ENCODE measurements at places on chromosomes 11 and 22. TPM values are rescaled to one million over a fixed set of nuclear protein-coding genes. Genes with fewer than 3 reads are reported as not detected.

DNA sequence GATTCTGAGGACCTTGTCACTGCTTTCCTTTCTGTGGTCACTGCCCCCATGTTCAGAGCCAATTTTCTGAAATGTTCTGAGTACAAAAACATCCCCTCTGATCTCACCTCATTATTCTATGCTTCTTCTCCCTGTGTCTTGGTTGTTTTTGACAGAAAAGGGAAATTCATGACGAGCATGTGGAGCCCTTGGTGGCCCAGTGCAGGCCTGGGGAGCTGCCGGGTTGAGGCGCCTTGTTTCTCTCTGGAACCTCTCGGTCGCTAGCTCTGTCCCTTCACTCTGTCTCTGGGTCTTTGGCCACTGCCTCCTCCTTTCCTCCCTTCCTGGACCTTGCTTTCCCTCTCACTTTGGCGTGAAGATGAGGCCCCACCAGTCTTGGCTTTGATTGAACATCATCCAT is 63.0 kb upstream of the THY1 start:
- DNase-seq = no peak

DNA sequence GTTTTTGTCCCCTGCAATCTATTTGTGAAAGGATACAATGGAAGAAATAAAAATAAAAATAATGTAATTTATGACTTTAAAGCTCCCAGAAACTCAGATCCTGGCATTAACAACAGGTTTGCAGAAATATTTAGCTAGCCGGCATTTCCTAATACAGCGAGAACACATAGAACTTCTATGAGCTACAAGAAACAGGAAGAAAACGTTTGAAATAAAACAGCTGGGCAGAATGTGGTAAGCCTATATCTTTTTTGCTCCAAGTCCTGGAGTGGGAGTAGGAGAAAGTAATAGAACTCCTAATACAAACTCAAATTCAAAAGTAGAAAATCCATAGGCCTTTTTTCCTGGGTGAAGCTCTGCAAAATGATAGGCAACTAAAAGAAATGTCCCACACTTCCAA is 29.6 kb upstream of the FIBIN start:
- no peak for DNase-seq

- no peak for DNase-seq
Observed at GRCh38 chr11:44319552-44320288, 9.8 kb upstream of the ALX4 start.

- DNase-seq = no peak
Observed at GRCh38 chr11:9066433-9066925, 24.9 kb downstream of the SCUBE2 start.

- no peak for DNase-seq
Observed at GRCh38 chr11:39102236-39102635, 2357.2 kb downstream of the LRRC4C start.

GRCh38 chr22:39624501-39624821 is 53.9 kb downstream of the CACNA1I start:
- DNase-seq = no peak

GRCh38 chr11:86241956-86242535 is 2.5 kb upstream of the EED start:
- no peak for DNase-seq

GRCh38 chr22:20606041-20606783 is 98.8 kb downstream of the MED15 start:
- DNase-seq = peak; percentile 80

DNA sequence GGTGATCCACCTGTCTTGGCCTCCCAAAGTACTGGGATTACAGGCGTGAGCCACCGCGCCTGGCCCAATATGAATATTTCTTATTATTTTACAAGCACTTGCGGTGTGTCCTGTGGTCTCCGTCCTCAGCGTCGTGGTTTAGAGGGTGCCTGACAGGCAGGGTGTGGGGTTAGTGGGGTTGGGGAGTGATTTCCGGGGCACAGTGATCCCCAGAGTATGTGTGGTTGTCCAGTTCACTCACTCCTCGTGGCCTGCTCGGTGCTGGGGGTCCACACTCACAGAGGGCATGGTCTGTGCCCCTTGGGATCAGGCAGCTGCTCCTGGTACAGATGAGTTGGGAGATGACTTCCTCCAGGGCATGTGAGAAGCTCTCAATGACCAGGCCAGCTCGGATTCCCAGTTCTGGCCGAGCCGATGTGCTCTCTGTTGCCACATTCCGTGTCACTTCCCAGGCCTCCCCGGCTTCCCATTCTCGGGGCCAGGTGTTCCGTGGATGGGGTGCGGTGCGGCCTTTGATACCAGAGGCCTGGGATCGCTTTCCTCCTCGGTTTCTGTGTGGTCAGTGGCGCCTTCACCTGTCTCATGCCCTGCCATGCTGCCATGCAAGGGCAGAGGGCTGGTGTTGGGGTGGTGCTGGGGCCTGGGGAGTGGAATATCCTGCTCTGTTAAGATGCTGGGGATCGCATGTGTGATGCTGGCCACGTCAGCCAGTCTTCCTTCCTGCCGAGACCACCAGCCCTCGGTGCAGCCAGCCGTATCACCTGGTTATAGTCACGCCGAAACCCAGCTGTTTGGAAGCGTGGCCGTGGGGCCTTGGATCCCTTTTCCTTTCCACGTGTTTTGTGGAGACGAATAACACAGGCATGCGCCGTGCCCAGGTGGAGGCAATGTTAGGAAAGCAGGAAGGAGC is 39.6 kb downstream of the PARVB start:
- DNase-seq = no peak

- DNase-seq = no peak
Observed at GRCh38 chr22:17077255-17077654, 7.5 kb upstream of the IL17RA start.

- no peak for DNase-seq
Observed at GRCh38 chr22:22404598-22405284, 103.8 kb downstream of the ZNF280B start.

DNA sequence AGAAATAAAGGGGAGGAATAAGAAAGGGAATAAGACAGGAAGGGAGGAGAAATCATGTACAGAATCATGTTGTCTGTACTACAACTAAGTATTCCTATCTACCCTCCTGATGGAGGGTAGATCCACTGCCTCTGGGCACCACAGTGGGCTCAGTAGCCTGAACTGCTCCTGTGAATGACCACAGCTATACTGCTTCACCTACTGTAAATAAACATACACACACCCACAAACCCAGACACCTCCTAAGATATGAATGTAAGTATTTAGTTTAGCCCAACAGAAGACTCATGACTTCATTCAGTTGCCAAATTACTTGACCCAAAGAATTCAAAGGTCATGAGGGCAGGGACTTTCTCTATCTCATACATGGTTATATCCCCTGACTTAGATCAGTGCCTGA is 177.3 kb upstream of the C11orf58 start:
- no peak for DNase-seq

GRCh38 chr22:18116634-18117033 is 6.0 kb downstream of the TUBA8 start:
- no peak for DNase-seq

GRCh38 chr11:23233075-23233474 is 372.8 kb upstream of the CCDC179 start:
- peak; percentile 64 for DNase-seq

DNA sequence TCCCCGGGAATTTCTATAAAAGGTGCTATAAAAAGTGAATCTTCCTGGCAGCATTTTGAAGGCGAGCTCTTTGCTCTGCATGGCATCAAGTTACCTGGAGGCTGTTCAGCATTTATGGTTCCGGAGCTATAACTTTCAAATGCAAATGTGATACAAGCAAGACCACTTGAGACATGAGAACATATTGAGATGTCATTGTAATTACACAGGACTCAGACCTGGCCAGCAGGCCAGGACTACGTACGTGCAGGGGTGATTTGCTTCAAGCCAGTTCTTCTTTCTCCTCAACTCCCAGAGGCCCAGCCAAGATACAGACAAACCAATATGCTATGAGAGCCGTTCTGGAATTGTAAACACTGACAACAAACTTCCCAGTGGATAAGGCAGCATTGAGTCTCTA is 227.4 kb upstream of the FAT3 start:
- DNase-seq = no peak

GRCh38 chr22:40628354-40629042 is 8.0 kb downstream of the MRTFA start:
- no peak for DNase-seq

DNA sequence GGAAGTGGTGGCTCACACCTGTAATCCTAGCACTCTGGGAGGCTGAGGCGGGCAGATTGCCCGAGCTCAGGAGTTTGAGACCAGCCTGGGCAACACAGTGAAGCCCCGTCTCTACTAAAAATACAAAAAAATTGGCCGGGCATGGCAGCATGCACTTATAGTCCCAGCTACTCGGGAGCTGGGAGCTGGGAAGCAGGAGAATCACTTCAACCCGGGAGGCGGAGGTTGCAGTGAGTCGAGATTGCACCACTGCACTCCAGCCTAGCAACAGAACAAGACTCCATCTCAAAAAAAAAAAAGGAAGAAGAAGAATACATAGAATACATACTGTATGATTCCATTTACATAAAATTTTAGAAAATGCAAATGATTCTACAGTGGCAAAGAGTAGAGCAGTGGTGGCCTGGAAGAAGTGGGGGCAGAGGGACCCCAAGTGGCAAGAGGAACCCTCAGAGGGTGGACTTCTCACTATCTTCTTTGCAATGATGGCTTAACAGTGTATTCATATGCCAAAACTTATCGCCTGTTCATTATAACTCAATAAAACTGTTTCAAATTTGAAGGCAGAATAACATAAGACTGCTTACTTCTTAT is 22.0 kb downstream of the PACSIN2 start:
- DNase-seq = no peak

DNA sequence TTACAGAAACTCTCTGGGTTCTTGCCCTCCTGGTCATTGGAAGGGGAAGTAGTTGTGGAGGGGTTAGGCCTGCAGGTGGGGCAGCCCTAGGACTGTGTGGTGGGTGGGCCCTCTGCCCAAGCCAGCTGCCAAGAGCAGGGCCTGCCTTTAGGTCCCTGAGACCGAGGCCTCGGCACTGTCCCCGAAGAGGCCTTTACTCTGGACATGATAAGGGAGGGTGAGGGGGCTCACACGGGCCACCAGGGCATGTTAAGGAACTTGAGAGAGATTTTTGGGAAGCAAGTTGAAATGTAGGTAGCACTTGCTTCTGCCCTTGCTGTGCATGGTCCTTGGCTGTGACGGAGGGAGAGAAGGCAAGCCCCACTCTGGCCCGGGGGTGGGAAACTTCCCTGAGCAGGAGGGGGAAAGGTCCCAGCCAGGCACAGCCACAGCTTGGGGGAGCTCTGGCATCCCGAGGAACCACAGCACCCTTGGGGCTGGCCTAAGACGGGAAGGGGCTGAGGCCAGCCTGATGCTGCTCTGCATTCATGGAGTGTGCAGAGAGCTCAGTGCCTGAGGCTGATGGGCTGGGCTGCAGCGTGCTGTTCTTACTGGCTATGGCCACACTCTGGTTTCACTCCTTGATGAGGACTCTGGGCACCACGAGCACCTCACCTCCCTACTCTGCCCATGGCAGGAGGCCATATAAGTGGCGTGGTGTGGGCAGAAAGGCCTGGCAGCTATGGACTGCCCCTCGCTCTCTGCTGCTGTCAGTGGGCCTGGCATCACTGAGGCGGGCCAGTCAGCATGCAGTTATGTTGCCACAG is 7.8 kb upstream of the RANBP1 start:
- no peak for DNase-seq

DNA sequence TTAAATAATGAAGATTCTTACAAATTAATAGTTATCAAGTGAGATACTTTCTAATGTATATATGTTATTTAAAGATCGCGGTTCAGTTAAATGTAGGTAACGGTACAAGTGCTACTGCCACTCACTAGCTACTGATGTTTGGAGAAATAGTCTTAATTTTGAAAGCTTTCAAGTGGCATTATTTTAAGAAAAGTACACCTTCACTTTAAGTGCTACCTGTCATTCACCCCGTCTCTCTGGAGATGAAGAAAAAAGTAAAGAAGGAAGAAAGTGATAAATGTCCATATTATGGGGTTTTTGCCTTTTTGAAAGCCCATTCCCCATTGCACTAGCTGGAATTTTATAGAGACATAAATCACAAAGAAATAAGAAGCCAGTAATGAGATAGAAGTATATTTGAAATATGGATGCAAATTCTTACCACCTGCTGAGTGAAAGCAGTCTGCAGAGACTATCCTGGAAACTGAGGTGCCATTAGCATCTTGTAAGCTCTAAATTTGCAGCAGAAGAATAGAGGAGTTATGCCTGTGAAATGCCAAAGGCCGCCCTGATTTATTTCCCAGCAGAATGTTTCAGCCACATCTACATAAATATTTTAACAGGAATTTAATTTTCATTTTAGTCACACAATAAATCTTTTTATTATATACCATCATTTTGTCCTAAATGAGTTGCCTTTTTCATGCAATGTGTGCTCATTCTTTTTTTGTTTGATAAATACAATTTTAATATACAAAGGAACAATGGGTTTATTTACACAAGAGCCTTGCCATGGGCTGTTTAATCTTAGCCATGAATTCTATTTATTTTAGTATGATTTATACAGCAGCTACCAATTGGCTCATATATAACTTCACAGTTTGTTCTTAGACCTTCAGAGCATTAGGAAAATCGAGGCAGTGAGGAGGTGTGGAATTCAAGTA is 489.9 kb upstream of the RAG2 start:
- no peak for DNase-seq

- no peak for DNase-seq
Observed at GRCh38 chr11:92531065-92531739, 306.6 kb downstream of the FAT3 start.

DNA sequence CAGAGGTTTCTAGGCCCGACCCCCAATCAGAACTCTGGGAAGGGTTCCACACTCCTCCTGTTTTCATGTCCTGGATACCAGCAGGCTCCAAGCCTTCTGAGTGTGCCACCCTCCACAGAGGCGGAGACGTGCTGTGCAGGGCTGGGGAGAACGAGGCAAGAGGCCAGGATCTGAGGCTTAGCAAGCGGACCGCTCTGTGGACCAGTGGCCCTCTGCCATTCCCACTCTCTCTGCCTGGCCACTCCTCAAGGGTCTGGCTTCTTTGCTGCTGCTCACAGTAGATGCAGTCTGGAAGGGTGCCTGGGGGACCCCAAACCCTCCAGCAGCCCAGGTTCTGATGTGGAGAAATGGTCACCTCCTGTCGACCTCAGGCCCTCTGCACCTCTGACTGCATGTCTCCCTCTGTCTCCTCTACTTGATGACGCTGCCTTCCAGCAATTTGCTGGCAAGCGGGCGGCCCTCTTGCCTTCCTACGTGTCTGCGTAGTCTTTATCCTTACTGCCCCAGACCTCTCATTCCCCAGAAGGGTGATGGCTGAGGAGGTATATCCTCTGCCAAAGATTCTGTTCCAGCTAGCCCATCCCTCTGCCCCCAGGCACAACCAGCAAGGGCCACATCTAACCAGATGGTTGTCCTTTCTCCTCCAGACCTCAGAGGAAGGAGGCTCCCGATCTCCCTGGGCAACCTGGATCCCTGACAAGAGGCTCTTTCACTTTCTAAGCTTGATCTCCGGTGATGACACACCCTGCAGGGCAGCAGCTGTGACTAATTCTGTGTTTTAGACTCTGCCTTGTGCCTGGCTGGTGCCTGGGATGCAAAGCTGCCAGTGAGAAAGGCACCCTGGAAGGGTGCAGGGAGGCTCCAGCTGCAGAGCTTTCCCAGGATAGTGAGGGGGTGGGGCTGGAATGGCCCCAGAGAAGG is 87.3 kb downstream of the NAT10 start:
- no peak for DNase-seq

- DNase-seq = peak; percentile 44
Observed at GRCh38 chr22:45709060-45709739, 37.6 kb downstream of the ATXN10 start.

GRCh38 chr11:93039531-93040240 is 70.2 kb downstream of the MTNR1B start:
- no peak for DNase-seq

Gene GSTT2
- not detected for total RNA-seq

Gene DEUP1
- total RNA-seq = not detected

Gene LGR4
- 1.6 TPM for total RNA-seq

Gene OR51I1
- total RNA-seq = not detected

Gene EXPH5
- under 0.01 TPM for total RNA-seq

Gene MRGPRE
- not detected for total RNA-seq

Gene GTSE1
- 0.99 TPM for total RNA-seq

Gene CHRM4
- total RNA-seq = not detected

Gene SCUBE1
- total RNA-seq = 0.65 TPM
